ENCODE measurements at places on chromosomes 11 and 22.

DNA sequence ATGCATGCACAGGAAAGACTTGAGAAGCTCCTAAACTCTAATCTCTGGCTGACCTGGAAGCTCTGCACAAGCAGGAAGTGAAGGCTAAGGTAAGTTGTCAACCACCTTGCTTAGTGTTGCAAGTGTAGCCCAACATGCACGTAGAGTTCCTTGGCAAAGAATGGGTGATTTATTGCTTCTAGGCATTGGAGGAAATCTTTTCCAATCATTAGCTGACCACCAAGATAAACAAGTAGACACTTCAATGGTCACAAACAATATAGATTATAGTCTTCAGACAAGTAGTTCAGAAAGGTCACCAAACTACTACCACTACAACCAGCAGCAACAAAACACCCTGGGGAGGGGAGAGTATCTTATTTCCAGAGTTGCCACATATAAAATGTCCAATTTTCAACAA lies 105.6 kb downstream of the STK33 start:
- DNase-seq: no peak

GRCh38 chr11:27553186-27553585 lies 46.6 kb upstream of the LIN7C start:
- no peak for DNase-seq

- DNase-seq: no peak
These were observed 26.1 kb downstream of the SMCO4 start for GRCh38 chr11:93517041-93517440.

- no peak for DNase-seq
These were observed 50.2 kb upstream of the CCDC34 start for GRCh38 chr11:27413218-27413617.

- no peak for DNase-seq
These were observed 800 bp downstream of the KCNJ5 start for GRCh38 chr11:128891913-128892398.

DNA sequence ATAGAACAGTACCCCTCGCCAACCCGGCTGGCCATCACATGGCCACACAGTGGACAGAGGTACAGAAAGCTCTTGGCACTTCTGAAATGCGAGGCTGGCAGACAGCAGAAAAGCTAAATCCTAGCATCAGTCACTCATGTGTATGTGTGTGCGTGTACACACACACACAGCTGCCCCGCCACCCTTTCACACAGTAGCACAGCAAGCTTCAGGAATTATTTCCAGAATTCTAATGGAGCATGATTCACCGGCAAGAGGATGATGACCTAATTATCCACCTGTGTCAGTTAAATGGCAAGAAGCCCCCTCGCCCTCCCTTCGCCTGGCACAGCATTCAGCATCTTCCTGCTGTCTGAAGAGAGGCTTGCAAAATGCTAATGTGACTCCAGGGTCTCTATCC lies 336.0 kb downstream of the SHANK2 start:
- no peak for DNase-seq

GRCh38 chr11:34351687-34352469 lies 5.9 kb downstream of the ABTB2 start:
- no peak for DNase-seq

- no peak for DNase-seq
These were observed 83.6 kb downstream of the FLI1 start for GRCh38 chr11:128777369-128778011.

- no peak for DNase-seq
These were observed 79.9 kb upstream of the GRIK4 start for GRCh38 chr11:120431633-120432032.

DNA sequence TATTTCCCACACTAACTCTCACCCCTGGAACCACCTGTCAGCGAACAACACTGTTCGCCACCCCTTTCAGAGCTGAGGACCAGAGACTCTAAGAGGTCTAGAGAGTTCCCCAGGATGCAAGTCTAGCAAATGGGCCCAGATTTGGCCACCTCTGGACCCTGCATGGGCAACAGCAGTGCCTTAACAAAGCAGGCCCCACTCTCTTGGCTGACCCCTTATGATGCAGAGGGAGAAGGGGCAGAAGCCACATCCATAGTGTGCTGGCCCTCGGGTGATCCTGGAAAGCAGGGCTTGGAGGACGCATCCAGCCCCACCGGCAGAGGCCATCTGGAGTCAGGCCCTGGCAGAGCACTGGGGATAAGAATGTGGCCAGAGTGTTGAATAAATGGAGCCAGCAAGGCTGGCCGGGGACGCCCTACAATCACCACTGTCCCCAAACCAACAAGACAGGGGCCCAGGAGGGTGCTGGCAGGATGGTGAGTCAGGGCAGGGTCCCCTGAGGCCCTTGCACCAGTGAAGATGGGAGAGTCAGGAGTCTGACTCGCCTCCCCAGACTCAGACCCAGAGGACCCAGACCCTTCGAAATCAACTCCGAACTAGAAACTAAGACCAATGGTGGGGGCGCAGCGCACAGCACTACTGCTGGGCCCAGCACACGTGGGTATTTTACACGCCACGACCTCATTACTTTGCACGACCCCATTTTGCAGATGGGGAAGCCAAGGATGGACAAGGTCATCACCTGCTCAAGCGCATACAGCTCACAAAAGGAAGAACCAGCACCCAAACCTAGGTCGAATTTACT lies 6.5 kb downstream of the CSNK1E start:
- DNase-seq: no peak

DNA sequence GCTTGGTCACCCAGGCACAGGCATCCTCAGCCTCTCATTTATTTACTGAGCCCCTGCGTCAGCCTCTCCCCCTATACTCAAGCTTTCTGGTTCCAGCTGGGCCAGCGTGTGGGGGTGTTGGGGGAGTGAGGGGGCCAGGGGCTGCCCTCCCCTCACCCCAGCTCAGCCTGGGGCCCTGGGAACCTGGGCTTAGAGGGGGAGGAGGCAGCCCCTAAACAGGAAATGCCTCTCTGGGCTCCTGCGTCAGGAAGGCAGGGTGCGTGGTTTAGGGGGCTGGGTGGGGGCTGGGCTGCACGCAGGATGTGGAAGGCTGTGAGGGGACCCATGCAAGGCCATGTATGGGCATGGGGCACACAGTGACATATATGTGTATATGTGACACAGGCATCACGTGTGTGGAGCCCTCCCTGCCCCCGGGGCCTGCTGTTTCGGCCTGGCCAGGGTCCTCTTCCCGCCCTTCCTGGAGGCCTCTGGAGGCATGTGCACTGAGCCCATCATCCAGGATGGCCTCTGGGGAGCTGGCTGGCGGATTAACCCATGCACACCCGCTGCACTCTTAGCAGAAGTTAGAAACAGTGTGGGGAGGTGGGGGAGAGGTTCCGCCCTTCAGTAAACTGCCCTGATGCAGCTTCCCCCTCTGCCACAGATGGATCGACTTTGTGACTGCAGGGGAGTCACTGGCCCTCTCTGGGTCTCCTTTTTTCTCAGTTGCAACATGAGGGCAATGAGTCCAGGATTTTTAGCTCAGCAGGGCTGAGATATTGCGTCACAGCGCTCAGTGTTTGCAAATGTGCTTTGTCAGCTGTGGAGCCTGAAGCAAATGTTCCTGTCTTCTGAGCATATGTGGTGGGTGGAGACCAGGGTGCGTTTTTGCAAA lies 1.1 kb upstream of the CD248 start:
- DNase-seq: peak; percentile 76

DNA sequence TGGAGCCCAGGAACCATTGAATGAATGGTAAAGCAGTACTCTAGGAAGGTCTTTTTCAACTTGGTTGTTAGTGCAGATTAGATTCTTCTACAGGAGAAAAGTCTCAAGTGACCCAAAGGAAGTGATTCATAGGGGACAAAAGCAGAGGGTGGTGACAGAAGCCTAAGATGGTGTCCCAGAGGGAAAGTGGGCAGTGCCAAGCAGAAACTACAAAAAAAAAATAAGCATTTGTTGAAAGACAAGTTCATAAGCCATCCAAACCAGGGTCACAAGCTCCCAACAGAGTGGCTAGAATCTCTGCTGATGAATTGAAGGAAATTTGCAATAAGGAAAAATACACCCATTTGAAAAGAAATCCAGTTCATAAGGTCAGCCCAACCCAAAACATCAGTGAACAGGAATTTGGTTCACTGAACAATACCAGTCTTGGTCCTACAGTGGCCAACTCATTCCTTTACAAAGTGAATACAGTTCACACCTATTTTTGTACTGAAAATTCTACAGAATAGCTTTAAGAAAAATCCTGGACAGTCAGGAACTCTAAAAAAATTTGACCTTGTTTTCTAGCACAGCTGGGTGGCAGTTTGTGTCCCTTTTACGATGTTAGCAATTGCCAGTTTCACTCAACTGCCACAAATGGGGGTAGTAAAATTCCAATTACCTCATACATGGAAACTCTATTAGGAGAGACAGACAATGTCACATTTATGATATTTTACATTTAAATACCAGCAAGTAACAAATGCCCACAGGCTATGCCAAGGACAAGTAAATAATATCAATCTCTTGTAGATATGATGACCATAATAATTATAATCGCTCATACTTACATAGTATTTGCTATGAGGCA lies 21.6 kb upstream of the NUP160 start:
- DNase-seq: no peak

DNA sequence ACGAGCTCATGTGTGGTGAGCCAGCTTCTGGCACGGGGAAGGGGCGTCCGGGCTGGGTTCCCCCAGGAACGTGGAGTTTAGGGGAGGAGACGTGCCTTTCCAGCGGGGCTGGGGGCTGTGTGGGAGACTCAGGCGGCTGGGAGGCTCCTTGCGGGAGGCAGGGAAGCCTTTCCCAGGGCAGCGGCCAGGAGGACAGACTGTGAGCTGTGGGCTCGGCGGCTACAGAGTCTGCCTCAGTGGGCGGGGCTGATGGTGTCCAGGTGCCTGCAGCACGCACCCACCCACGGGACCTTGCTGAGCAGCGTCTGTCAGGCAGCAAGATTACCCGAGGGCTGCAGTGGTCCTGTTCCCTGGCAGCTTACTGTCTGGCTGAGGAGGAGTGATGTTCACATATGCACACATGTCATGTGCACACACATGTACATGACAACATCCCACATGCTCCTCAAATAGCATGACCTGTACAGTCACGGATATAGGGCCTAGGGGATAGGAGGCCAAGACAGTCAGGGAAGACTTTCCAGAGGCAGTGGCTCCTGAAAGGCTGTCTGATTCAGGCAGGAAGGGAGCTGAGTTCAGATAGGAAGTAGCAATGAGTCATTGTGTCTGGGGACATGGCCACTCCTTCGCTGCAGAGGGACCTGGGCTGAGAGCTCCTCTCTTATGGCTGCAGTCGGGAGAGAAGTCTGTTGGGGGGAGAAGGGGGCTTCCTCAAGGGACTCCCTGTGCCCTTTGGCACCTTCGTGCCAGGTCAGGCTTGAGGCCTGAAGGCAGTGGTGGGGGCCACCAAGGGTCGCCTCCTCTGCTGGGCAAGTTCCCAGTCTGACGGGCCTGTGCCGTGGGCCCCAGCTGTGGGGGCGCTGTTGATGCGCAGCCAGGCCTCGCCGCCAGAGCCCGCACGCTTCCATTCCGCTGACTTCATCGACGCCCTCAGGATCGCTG lies 23.3 kb upstream of the PPP6R3 start:
- peak; percentile 13 for DNase-seq

GRCh38 chr22:45246060-45246985 lies 5.6 kb upstream of the KIAA0930 start:
- peak; percentile 86 for DNase-seq

- no peak for DNase-seq
These were observed 448.3 kb downstream of the INSC start for GRCh38 chr11:15563054-15563453.

DNA sequence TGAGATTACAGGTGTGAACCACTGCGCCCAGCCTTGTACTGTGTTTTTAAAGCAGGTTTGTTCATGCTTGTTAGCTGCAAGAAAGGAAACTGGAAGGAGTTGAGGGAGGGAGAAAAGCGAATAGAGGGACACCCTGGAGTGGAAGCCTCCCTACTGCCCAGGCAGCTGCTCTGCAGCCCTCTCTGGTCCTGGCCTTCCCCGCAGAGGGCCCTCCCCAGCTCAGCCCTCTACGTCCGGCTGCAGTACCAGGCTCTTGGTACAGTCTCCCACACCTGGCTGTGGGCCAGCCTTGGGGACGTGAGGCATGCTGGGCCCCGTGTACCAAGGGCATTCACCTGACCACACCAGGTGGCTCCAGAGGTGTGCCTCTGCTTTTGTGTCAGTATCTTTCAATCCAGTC lies 70.8 kb downstream of the MED15 start:
- no peak for DNase-seq

GRCh38 chr11:32005786-32006416 lies 85.0 kb upstream of the RCN1 start:
- no peak for DNase-seq

- DNase-seq: peak; percentile 56
These were observed 4.9 kb upstream of the ATP6V1E1 start for GRCh38 chr22:17633217-17633997.

DNA sequence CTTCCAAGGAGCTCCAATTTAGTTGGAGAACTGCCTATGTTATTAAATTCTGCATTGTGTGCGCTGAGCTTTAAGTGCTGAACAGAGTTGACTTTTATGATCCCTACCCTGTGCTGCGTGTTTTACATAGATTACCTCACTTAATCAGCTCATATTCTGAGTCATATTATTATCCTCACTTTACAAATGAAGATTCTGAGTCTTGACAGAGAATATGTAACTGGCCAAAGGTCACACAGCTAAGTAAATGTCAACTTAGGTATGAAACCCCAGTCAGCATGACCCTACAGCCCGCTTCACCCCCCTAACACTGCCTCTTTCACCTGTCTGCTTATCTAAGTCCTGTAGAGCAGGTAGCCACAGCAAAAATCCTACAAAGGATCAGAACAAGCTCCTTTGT lies 19.8 kb upstream of the TMPRSS5 start:
- no peak for DNase-seq

DNA sequence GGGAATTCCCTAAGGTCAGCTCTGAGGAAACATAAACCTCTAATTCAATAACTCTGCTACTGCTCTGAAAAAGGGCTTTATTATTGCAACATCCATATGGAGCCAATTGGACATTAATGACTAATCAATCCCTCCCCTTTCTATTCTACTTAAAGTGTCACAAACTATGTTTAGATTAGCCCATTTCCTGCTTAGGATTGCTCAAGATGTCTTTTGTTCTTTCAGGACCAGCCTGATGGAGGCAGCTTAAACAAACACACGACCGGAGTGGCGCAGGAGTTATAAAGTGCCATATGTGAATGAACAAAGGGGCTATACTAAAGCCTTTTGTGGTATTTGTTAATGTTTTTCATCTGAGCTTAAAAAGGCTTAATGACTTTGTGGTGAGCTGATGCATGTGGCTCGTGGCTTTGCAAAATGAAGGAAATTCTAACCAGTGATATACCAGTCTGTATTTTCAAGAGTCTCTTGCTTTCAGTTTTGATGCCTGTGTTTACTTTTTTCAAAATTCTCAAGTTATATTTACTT lies 354.4 kb downstream of the SOX6 start:
- DNase-seq: peak; percentile 96

Data from fibroblast of skin of left biceps (primary cell).